ENCODE measurements at places on chromosomes 11 and 22.

- DNase-seq: no peak
Observed at GRCh38 chr11:100469835-100470234, 217.3 kb upstream of the ARHGAP42 start.

DNA sequence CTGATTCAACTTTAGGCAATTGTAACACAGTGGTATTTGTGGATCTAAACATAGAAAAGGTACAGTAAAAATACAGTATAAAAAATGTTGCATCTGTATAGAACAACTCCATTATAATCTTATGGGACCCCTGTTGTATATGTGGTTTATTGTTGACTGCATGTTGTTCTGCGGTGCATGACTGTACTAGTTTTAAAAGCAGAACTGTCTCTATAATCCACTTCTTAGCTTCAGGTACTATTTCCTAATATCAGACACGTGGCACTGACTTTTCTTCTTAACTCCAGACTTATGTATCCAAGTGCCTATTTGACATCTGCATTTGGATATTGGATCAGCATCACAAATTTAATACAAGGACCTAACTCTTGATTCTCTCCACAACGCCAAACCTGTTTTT lies 41.1 kb downstream of the PACS1 start:
- no peak for DNase-seq

DNA sequence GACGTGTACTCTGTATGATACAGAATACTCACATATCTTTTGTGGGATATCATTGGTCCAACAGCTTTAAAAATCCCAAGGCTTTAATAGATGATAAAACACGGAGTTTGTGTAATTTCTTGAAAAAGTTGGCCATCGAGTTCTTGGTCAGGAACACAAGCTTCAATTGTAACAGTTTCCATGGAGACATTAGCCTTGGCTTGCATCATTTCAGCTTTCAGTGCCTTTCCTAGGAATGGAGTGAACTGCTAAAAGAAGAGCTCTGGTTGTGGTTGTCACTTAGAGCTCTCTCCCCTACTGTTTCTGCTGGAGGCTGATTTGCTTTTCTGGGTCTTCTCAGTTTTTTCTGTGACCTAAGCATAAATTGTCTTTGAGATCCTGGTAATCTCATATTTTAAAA lies 14.2 kb downstream of the BMAL1 start:
- DNase-seq: no peak

DNA sequence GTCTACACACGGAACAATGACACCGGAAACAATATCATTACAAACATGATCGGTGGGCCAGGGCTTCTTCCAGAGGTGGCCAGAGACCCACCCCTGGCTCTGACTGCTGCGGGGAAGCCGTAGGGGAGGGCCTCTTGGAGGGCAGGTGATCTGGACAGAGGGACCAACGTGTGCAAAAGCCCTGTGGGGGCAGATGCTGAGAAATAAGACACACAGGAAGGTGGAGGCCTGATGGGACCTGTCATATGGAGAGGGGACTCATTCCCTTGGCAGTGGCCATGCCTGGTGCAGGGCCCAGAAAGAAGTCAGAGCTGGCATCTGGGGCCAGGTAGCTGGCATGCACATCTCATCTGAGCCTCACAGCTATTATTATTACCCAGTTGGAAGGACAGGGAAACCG lies 1.1 kb downstream of the ALDH3B2 start:
- no peak for DNase-seq

- no peak for DNase-seq
Observed at GRCh38 chr11:99601179-99601578, 580.4 kb downstream of the CNTN5 start.

DNA sequence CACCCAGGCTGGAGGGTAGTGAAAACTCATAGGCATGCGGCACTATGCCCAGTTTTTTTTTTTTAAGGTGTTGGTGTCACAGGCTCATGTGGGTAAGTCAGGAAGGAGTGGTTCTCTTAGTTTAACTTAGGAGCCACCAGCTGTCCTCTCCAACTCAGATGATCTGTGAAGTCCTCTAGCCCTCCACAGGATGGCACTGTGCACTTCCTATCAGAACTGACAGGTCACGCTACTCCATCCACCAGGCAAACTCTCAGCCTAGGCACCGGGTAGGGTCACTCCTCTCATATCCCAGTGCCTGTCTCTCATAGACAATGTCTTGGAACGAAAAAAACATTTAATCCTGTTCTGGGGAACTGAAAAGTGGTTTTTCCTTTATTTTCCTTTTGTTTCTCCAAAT lies 16.5 kb downstream of the NAP1L4 start:
- DNase-seq: no peak

DNA sequence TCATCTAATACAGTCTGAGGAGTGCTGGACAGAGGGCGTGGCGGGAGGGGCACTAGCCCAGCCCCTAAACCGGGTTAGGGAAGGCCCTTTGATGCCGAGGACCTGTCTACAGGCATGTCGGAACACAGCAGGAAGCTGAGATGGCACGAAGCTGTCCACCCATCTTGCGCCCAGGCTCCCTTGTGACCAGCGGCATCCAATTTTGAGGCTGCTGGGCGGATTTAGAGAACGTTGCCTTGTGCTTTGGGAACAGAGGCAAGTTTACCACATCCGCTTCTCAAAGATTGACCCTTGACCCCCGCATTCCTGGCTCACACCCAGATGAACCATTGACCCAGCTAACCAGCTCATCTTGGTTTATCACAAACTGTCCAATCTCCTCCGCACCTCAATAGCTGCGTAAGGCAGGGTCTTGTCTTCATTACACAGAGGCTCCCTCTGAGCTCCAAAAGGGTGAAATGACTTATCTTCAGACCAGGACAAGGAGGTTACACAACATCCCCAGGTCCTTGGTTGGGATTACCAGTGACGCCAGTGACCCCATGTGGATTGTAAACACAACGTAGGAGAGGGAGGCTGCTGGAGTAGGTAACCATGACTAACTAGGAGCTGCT lies 4.5 kb downstream of the FAM83F start:
- no peak for DNase-seq

DNA sequence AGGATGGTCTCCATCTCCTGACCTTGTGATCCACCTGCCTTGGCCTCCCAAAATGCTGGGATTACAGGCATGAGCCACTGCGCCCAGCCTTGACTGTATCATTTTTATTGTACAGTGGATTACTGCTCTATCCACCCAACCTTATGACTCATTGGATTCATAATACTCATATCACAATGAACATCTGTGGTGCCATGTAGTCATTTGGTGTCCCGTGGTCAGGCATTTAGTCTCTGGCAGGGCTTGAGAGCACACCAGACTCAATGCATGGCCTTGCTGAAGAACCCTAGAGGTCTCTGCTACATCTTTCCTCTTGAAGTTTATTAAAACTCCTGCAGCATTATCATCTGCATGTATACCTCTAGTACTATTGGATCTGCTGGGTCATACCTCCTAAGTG lies 98.0 kb upstream of the LDLRAD3 start:
- no peak for DNase-seq

GRCh38 chr11:109983358-109983757 lies 109.8 kb upstream of the ZC3H12C start:
- DNase-seq: no peak

DNA sequence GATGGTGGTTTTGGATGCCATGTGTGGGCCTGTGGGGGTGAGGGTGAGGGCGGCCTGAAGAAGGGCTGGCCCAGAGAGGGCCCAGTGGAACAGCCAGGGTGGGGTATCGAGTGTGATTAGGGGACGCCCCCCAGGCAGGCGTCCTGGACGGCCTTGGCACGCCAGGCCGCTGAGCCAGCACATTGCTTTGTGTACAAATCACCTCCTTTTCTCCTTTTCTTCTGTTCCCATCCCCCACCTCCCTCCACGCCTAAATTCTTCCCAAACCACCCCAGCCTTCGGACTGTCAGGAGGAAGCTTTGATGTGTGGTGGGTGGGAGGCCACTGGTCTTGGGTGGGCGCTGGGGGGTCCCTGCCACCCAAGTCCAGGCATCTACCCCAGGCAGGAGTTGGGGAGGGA lies 7.8 kb upstream of the CD248 start:
- no peak for DNase-seq

DNA sequence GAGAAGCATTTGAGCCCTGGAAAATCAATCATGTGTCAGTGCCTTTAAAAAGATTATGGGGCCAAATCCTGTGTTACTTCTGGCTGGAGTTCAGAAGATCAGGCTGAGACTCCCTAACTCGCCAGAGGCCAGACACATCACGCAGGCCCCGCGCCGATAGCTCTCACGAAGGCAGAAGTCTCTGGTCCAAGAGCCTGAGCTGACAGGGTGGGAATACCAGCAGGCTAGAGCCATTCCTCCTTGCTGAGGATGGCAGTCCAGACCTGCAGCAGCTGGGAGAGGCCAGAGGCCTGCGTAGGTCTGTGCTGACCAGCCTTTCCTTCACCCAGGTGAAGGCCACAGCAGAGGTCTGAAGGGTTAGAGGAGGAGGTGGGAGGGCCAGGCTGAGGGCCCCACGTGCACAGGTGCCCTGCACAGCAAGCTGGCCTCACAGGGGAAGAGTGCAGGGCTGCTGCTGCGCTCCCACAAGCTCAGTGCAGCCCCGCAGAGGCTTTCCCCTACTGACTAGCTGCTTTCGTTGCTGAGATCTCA lies 52.9 kb downstream of the ST14 start:
- no peak for DNase-seq

DNA sequence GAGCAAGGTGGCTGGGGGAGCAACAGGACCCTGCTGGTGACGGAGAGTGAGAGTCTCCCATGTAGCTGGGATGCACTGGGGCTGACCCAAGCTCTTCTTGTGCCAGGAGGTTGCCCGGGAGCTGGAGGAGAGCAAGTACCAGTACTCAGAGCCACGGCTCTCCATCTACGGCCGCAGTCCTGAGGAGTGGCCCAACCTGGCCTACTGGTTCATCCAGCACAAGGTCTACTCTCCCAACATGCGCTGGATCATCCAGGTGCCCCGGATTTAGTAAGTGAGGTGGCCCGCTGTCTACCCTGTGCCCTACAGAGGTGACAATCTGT lies 40.4 kb downstream of the AMPD3 start:
- no peak for DNase-seq

GRCh38 chr11:88104408-88104807 lies 70.8 kb downstream of the RAB38 start:
- DNase-seq: no peak

GRCh38 chr22:48417225-48418070 lies 1410.2 kb downstream of the BRD1 start:
- no peak for DNase-seq

- no peak for DNase-seq
Observed at GRCh38 chr11:67640021-67640757, 626 bp upstream of the TBX10 start.

DNA sequence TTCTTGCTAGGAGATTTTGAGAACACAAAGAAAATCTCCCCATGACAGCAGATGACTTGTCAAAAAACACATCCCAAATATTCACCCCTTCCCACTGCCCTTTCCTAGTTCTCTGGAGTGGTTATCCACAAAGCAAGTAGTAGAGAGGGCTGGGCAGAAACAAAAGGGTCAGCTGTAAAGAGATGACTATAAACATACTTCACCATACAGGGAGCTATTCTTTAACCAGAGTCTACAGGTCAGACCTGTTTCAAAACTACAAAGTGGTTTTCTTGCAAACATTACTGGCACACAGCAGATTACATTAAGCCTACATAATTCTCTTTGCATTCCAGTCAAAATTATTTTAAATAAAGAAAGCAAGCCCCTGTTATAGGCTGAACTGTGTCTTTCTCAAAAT lies 47.7 kb upstream of the NFRKB start:
- DNase-seq: no peak

DNA sequence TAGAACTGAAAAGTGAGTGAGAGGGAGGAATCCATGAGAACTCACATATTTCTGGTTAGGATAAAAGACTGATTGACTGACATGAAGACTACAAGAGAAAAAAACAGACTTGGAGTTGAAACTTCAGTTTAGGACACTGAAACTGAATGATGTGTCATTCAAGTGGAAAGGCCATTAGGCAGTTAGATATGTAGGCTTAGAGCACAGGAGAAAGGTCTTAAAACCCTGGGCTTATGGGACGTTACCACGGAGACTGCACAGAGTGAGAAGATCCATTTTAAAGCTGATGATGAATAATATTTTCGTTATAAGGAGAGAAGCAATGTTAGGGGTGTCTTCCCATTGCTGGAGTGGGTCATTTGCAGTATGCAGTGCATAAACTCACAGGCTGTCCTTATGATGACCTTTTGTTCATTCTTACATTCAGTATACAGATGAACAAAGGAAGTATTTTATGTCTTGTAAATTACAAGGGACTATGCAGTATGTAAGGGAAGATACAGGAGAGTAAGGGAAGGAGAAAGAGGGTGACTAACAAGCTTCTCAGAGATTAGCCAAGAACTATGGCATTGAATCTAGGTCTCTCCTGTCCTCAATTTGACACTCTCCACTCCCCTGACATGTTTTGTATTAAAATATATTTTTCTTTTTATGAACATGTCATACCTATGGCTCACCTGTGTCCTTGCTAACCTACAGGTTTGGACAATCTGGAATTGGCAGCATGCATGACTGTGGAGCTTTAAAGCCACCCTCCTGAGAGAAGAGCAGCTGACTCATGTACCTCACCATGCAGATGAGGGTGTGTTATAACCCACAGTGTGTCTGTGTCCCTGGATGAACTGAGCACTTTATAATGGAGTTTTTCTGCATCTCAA lies 63.7 kb downstream of the MAML2 start:
- no peak for DNase-seq

- DNase-seq: no peak
Observed at GRCh38 chr11:58641803-58642581, 19.5 kb downstream of the CNTF start.

DNA sequence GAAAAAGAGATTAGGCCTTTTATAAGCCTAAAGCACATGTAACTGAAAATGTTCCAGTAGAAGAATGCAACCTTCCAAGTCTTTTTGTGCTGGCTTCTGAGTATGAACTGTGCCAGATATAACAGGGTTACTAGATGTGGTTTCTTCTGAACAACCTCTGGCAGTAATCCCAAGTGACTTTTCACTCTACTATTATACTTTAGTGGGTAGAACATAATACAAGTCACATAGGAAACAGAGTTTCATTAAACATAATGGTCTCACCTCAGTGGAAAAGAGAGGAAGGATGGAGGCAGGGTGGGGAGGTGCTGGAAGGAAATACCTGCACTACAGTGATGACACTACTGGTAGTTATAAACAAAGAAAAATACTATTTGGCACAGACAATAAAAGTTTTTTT lies 81.3 kb downstream of the PHF21A start:
- DNase-seq: no peak

DNA sequence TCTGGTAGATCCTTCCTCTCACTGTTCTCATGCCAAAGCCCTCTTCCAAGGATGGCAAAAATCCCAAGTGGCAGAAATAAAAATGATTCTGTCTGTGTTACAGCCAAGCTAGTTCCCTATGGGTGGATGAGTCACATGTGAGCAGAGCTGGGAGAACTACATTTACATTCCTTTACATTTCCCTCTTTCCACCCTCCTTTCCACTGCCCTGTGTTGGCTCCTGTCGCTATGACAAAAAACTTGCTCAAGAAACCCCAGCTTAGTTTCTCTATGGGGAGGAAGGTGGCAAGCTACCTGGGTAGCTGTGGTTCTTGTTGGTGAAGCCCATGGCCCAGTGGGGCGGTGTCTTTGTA lies 10.2 kb upstream of the DDB2 start:
- no peak for DNase-seq
